Nasal cavity respiratory epithelium epithelial cell of viscerocranial mucosa (primary cell): ENCODE measurements at places on chromosomes 5 and 9. TPM values are rescaled to one million over a fixed set of nuclear protein-coding genes. Genes with fewer than 3 reads are reported as not detected.

Gene ABCA1
- total RNA-seq: 53.7 and 98.7 TPM in 2 replicates

Gene POLR3G
- 9.2 and 17.8 TPM in 2 replicates for total RNA-seq

Gene NTNG2
- not detected in 2 replicates for total RNA-seq

Gene WDR70
- total RNA-seq: 24.6 and 43.5 TPM in 2 replicates

Gene CACNA1B
- under 0.01 TPM in 1 of 2 replicates, not detected in the other for total RNA-seq

Gene NDOR1
- total RNA-seq: 5.8 and 7.3 TPM in 2 replicates

Gene INPP5E
- total RNA-seq: 3.1 and 9.0 TPM in 2 replicates

Gene FOXE1
- total RNA-seq: 3.8 and 7.9 TPM in 2 replicates
